Activated effector memory CD4-positive, alpha-beta T cell treated with Interleukin-2 at 50 U/mL for 16 hours (primary cell): ENCODE measurements at places on chromosomes 12 and 14.

- DNase-seq = no peak
Measured at GRCh38 chr14:98927986-98928385, 344.0 kb downstream of the BCL11B start.

GRCh38 chr14:56562883-56563282, 16.7 kb upstream of the TMEM260 start:
- no peak for DNase-seq

DNA sequence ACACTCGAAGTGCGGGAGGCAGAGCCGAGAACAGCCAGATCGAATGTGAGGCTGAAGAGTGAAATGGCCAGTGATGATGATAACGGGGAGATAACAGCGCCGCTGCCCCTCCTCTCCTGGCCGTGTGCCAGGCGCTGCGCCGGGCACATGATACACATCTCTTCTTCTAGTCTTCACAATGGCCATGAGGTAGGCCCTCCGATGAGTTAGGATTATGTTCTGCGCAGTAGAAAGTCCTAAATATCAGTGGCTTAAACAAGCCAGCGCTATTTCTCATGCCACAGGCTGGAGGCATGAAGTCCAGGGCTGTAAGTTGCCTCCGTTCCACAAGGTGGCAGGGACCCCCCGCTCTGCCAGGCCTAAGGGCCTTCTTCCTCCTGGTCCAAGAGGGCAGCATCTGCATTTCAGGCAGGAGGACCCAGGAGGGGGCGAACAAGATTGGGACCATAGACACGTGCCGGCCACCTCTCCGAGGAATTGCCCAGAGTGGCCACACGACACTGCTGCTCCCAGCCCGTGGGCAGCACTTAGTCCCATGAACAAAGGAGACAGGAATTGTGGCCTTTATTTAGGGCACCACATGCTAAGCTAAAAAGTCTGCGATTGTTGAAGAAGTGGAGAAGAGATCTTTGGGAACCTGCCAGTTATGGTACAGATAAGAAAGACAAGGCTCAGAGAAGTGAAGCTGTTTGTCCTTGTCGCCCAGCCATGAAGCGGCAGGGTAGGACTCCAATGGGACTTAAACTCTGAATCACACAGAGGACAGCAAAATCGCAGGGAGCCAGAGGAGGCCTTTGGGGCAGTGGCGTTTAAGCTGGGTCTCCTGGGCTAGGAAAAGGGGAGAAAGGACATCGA, 10.9 kb upstream of the HVCN1 start:
- no peak for DNase-seq

- DNase-seq = no peak
Measured at GRCh38 chr12:3432176-3432742, 58.7 kb upstream of the PRMT8 start.

DNA sequence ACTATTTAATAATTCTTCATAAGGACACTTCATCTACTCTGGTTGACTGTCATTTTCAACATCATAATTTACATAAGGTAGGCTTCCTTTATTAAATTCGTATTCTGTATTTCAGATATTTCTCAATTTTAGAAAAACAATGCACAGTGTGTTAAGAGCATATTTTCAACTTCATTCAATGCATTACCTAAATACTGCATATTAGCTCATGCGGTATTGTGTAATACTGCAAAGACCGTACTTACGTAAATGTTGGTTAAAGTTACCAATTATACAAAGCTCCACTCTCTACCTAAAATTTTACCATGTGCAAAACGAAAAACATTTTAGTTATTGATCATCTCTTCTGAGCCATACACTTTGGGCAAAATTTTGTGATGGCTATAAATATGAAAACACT, 62.8 kb downstream of the EXOC5 start:
- no peak for DNase-seq

- DNase-seq = no peak
Measured at GRCh38 chr12:107122452-107122958, 29.2 kb upstream of the CRY1 start.

DNA sequence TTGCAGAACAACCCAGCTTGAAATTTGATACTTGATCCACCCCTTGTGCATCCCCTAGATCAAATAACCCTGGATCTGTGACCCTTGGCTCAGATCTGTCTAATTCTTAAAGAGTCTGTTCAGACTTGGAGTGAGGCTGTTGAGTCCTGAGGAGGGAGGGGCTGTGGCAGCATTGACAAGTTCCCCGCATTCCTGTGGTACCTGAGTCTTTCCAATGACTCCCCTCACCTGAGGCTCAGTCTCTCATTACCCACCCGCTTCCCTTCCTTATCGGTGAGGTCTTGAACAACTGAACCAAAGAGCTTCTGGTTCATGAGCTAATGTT, 16.1 kb upstream of the HDAC7 start:
- no peak for DNase-seq

DNA sequence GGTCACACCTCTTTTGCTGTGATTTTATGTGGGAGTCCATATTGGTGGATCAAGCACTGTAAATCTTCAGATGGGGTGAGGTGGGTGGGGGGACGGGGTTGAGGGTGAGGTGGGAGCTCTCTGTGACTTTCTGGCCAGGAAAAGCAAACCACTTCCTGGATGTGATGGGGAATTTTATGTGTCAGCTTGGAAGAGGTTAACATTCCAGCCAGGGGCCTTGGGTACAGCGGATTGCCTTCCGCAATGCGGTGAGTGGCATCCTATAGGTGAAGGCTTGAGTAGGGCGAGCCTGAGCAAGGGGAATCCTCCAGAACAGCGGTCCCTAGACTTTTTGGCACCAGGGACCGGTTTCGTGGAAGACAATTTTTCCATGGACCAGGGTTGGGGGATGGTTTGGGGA, 36.2 kb downstream of the DLK1 start:
- no peak for DNase-seq

DNA sequence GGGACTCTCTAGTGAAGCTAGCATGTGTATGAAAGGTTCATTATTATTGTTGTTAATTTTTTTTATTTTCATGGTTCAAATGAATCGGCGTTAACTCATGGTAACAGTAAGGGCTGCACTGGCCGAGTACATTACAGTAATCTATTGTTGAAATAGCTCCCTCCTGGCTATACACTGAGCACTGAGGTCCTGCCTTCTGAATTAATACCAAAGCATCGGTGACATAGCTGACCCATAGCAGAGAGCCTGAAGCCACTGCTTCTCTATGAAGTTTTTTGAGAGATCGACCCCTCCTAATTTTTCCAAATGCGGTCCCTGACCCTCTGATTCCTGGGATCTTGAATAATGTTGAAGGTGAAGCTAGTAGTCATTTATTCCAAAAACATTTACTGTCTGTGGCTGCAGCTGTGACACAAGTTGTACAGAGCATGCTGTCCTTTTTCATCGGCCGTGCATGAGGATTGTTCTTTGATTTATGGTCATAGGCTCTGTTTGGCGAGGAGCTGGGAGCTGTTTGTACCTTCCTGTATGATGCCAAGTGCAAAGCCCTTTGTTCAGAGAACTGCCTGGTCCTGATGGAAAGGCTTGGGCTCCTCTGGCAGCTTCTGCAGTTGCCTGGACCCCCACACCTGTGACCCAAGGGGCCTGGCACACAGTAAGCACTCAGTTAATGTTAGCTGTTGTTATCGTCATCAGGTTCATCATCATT, 486.5 kb downstream of the EGLN3 start:
- DNase-seq = no peak

DNA sequence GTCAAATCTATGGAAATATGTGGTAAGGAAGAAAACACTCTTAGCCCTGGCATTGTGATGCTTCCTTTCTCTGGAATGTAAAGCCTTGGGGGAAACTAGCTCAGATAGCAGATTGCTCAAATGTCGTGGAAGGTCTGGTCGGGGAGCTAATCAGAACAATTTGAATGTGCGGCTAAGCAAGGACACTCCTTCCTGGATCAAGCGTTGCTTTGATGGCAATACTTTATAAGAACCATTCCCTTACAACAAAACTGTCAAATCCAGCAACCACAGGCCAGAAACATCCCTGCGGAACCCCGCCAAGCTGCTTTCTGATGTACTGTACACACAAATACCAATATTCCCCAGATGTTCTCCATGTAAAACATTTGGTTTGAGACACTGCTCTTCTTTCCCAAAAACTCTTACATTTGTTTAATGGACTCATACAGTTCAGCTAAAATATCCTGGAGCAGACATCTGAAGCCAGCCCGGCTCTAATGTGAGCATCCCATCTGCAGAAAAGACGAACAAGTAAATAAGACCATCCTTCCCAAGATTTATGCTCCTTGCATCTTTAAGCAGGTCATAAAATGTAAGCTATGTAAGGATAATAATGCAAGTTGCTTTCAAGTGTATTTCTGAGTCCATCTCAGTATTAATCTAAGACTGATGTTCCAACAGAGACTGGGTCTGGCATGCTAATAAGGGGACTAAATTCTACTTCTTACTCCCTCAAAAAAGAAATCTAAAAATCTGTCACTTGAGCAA, 20.2 kb downstream of the NUAK1 start:
- no peak for DNase-seq

- no peak for DNase-seq
Measured at GRCh38 chr14:69010648-69011047, 31.5 kb upstream of the ACTN1 start.

- no peak for DNase-seq
Measured at GRCh38 chr12:88026196-88026595, 3.0 kb downstream of the C12orf50 start.

GRCh38 chr14:100019156-100019744, 46.0 kb upstream of the EVL start:
- no peak for DNase-seq

- DNase-seq = no peak
Measured at GRCh38 chr12:19369691-19370148, 69.6 kb upstream of the AEBP2 start.

DNA sequence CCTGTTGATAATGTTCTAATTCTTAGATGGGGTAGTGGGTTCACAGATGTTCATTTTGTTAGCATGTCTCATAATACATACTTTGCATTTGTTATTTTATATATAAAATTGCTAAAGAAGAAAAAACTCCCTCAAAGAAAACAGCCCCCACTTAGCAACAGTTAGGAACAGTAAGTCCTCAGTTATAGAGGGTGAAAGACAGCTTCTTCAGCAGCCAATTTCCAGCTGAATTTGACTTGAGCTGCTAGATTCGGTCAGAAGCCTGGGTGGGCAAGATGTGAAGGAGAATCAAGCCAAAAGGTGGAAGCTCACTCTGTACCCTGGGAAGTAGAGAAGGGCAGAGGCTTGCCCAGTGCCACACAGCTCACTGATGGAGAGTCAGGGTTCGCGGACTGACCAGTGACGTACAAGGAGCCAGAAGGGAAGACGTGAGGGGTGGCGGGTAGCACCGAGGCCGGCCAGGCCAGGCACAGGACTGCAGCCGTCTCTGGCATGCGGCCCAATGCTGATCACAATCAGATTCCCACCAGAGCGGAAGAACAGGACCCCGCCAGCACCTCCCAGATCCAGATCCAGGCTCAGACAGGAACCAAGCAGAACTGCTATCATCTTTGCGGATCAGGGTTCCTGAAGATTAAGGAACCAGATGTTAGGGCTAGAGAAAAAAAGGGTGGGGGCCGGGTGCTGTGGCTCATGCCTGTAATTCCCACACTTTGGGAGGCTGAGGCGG, 30.4 kb upstream of the VWF start:
- no peak for DNase-seq

DNA sequence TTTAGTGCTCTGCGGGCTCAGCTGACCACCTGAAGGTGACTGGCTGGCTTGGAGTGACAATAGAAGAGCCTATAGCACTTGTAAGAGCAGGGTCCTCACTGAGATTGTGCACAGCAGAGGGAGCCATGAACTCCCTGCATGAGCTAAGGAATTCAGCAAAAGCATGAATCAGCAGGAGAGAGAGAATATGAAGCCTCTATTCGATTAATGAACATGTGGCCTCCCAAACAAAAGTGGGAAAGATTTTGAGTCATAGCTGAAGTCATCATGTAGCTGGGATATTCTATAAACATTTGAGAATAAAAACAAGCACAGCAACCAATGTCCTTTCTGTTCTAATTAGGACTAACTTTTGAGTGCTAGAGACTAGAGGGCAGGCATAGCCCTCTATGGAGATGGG, 626.6 kb downstream of the DIO2 start:
- no peak for DNase-seq

GRCh38 chr12:14313379-14314138, 51.9 kb upstream of the ATF7IP start:
- DNase-seq = no peak

DNA sequence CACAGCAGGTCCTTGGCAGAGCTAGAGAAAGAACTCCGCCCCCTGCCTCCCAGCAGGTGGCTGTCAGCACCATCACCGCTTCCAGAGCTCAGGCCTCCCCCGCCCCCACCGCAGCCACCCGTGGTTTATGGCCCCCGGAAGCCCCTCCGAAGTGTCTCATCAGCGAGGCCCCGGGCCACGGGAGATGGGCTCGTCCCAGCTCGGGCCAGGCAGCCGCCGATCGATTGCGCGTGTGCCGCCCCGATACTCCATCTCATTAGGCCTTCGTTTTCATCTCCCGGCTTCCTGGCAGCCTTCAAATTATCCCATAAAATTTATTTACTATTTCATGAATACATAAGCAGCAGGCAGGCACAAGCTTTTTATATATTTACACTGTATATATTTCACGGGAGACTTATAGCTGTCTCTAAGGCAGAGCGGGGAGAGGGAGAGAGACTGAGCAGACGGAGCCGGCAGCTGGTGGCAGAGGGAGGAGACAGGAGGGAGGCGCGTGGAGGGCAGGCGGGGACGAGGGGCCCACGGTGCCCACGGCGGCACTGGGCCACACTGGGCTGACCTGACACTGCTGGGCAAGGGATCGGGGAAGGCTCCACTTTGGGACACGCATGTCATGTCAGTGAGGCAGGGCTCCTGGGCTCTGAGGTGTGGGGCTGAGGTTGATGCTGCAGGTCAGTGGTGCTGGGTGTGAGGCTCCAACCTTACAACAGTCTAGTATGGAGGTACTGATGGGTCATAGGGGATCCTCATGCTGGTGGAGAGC, 241.2 kb downstream of the RBM19 start:
- no peak for DNase-seq

GRCh38 chr14:31357279-31357678, 63.1 kb downstream of the HEATR5A start:
- DNase-seq = no peak

GRCh38 chr14:66359500-66359899, 126.7 kb upstream of the CCDC196 start:
- no peak for DNase-seq

DNA sequence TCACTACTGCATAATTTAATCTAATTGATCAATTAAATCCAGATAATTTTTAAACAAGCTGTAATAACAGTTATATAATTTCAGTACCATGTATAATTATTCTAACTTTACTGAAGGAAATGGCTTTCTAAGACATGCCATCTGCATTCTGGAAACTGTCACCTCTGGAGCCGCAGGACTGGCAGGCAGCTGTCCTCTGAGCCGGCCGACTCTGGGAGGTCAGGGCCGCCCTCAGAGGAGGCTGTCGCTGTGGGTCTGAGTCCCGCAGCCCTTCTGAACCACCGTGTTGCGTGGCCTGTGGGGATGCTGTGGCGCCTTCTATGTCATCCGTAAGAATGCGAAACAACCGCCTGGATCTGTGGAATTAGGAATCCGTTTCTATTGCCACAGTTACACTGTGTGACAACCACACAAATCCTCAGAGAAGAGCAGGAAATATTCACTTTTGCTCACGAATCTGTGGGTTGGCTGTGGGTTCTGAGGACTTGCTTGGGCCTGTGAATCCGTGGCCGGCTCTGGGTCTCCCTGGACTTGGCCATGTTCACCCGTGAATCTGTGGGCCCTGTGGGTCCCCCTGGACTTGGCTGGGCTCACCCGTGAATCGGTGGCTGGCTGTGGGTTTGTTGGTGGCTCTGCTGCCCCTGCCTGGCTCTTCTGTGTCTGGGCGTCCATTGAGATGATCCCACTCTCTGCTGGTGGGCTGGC, 17.2 kb upstream of the GALNT9 start:
- DNase-seq = no peak

- no peak for DNase-seq
Measured at GRCh38 chr12:74105434-74105833, 432.2 kb upstream of the ATXN7L3B start.

- DNase-seq = no peak
Measured at GRCh38 chr12:6377667-6377994, 2.3 kb upstream of the SCNN1A start.
